Activated CD8-positive, alpha-beta memory T cell treated with anti-CD3 and anti-CD28 coated beads, Interleukin-2, amount 50 U/mL, for 48 hours (primary cell): ENCODE measurements at places on chromosomes 2 and 18.

DNA sequence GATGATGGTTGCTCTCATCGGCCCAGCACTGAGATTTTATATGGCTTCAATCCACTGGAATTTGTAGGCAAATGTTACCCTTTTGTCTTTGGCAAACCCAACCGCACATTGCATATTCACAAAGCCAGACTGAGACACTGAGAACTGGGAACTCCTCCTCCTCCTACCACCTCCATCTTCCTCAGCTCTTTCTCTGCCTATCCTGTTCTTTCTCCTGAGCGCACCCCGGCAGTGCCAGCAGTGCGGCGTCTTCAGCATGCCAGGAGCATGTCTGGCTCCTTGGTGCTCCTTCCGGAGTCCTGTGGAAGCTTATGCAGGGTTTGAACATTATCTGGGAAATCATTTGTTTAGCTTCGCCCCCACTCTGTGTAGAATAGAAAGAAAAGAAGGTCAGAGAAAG is 50.8 kb downstream of the TRIB2 start:
- DNase-seq = no peak

GRCh38 chr2:69013840-69014821 is 1.2 kb downstream of the ANTXR1 start:
- DNase-seq = no peak

GRCh38 chr2:160469621-160470204 is 23.9 kb downstream of the RBMS1 start:
- no peak for DNase-seq

- no peak for DNase-seq
These were observed 614.2 kb upstream of the REG3G start for GRCh38 chr2:78411303-78411702.

DNA sequence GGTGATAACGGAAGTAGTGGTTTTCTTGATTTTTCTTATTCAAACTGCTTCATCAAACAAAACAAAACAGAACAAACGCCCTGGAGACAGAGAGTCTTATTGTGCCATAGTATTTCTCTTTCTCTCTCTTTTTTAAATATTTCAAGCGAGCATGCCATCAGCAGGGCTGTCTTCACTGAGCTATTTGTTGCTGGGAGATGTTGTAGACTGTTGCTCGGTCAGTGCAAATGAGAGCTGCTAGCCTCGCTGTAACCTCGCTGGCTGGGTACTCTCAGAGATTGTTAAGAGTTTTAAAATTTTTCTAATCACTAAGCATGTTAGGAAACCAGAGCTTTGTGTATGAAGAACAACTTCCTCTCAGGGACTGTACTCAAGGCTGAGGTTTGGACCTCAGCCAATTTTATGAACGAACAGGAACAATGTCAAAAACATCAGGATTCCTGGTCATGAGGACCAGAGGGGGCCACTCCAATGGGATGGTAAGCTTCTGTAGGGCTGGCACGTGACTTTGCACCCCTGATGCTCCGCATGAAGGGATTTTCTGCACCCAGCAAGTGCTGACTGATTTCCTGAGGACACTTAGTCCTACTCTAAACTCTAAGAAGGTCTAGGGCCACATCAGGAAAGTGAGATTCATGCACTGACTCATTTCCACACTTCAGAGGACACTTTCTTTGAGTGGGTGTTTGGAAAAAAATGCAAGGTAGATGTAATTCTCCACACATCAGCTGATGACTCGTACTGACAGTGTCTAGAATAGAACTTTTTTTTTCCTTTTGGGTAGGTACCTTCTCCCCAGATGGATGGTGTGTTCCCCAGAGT is 59.8 kb upstream of the IL1R1 start:
- DNase-seq = peak; percentile 74

DNA sequence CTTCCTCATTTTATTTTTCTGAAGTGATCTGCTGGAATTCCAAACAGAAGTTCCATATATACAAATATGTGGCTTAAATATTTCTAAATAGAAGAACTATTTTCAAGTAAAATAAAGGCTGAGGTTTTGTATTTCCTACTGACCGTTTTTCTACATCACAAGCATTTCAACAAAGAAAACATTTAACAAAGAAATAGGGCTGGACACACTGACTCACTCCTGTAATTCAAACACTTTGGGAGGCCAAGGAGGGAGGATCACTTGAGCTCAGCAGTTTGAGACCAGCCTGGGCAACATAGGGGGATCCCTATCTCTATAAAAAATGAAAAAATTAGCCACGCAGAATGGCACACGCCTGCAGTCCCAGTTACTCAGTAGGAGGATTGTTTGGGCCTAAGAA is 44.6 kb downstream of the TANK start:
- DNase-seq = no peak

DNA sequence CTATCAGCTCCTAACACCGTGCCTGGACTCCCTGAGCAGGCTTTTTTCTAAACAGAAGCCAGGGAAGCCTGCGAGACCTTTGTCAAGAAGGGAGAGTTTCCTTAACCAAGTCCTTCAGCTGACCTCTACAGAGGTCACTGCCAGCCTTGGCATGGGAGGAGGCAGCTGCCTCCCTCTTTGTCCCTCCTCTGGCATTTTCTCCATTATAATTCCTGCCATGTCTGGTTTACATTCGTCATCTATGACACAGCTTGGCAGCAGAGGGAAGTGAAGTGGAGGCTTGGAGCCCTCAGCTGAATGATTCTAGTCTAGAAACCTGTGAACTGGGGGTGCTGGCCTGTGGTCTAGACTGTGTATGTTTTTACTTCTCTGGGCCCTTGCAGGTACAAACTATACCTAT is 22.5 kb downstream of the LIPG start:
- no peak for DNase-seq
